Midbrain (tissue), 1 donor: ENCODE measurements at places on chromosomes 3 and 15.

- DNase-seq, result no peak
Observed at GRCh38 chr3:172177046-172177445, 137.7 kb downstream of the FNDC3B start.

GRCh38 chr3:20062996-20063395 is 22.8 kb downstream of the KAT2B start:
- no peak for DNase-seq

- DNase-seq, result no peak
Observed at GRCh38 chr3:192332386-192333291, 394.7 kb downstream of the FGF12 start.

GRCh38 chr3:10374311-10374710 is 53.4 kb upstream of the SEC13 start:
- DNase-seq, result peak; percentile 38

DNA sequence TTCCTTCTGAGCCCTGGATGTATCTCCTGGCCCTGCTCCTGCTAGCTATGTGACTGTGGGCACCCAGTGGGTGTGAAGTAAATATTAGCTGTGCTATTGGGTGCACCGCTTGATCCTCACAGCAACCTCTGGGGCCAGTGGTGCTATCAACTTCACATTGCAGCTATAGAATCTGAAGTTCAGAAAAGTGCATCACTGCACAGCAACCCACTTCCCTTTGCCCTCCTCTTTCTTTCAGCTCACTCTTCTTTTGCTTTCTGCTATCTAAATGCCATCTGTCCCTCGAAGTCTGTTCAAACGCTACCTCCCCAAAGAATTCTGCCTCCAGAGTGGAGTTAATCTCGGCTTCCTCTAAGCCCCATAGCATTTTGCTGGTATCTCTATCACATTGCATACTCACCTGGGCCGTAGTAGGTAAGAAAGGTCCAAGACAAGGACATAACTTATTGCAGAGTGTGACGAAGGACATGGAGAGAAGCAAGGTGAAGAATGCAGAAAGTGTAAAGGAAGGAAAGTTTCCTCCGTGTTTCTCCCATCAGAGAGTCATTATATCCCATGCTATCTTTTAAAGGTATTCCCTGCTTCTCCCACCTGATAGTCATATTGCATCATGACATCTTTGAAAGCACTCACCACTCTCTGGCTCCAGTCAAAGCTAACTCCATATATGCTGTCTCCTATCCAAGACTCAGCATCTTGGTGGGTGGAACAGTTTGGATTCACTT is 57.1 kb upstream of the BCL6 start:
- DNase-seq, result no peak

DNA sequence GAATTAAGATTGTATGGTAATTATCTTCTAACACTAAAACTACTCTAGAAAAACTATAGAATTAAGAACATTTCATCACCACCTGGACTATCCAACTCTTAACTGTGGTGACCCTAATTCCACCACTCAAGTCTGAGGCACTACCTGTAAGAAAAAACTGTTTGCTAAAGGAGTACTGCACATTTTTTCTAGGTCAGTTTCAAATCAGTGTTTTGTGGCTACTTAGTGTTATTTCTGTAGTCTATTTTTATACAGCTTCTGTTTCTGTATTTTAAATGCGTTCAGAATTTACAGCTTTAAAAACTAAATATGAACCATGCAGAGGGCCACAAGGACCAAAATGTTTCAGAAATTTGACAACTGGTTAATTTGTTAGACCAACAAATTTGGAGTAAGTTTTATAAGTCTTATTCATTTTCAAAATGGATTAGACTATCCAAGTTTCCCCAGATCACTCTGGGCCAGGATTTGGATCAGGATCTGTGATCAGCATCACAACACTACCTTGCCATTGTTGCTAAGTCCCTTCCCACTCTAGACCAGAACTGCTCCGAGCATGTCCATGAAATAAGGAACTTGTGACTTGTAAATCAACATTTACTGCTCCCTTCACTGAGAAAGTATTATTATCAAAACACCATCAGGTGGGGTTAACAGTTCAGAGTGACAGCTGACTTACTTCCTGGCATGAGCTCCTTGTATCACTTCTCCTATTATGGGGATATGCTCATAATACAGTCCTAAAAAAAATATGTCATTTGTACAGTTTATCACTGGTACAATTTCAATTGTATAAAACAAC is 8.6 kb downstream of the GLT8D1 start:
- no peak for DNase-seq

DNA sequence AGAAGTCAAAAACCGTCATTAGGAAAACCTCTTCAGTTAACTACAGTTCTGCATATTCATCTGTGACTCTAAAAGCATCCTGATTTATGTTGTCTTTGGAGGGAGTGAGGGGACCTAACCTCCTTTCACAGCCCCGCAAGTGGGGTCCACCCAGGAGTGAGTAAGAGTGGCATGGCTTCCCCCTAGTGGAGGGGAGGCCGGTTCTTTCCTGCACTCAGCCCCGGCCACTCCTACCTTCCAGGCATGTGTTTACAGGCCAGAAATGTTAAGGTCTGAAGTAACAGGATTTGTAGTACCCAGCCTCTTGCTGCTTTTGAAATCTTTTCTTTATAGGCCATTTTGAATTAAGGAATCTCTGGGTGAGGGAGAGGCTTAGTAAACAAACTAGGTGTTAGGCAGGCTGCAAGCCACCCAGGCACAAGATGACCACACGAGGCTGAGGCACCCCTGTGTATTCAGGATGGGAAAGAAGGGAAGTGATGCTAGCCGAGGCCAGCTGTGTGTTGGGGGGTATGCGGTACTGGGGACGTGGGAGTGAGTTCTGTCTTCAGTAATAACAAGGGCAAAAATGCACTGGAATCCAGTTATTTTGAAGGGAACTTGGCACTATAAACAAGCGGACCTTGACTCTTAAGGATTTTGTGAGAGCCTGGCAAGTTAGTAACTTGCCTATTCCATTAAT is 50.5 kb downstream of the CTDSPL start:
- no peak for DNase-seq

DNA sequence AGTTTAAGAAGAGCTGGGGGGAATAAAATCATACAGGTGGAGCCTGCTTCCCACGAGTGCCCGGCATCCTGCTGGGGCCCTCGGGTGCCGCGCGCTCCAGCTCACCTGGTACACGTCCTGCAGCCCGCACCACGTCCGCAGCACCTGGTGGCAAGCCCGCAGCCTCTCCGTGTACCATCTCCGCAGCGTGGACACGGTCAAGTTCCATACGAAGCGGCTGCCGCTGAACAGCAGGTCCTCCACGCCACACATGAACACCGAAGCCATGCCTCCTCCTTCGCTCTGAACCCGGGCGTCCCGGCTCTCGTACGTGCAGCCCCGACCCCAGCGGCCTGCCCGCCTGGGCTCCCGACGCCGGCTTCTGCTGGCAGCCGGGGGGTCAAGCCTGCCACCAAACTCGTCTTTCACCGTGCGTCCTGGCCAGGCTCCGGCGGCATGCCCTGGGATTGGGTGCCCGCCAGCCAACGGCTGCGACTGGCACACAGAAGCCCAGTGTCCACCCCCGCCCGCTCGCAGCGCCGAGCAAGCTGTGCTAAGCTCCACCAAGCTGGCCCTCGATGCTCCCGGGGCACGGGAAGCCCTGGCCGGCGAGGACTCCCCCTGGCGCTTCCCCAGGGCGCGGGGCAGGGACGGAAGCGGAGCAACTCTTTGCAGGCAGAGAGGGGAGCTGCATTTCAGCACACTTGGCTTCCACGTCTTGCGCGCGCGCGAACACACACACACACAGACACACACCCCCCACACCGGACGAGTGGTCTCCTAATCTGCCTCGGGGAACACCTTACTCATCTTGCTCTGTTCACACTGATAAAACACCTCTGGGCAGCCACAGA is at the start of gene FRMD4B:
Gene FRMD4B, minus strand, starts transcription at position 366 of the 833 bp plus-strand sequence. Its CDS starts 99 bp downstream, at position 267.
- peak; percentile 92 for DNase-seq

- DNase-seq, result no peak
Observed at GRCh38 chr15:34841262-34841725, 45.9 kb upstream of the ACTC1 start.
